ENCODE measurements at places on chromosomes 1 and 21. TPM values are rescaled to one million over a fixed set of nuclear protein-coding genes. Genes with fewer than 3 reads are reported as not detected.
A peak's percentile ranks its signal among the peaks of the same experiment; 100 is the strongest.

DNA sequence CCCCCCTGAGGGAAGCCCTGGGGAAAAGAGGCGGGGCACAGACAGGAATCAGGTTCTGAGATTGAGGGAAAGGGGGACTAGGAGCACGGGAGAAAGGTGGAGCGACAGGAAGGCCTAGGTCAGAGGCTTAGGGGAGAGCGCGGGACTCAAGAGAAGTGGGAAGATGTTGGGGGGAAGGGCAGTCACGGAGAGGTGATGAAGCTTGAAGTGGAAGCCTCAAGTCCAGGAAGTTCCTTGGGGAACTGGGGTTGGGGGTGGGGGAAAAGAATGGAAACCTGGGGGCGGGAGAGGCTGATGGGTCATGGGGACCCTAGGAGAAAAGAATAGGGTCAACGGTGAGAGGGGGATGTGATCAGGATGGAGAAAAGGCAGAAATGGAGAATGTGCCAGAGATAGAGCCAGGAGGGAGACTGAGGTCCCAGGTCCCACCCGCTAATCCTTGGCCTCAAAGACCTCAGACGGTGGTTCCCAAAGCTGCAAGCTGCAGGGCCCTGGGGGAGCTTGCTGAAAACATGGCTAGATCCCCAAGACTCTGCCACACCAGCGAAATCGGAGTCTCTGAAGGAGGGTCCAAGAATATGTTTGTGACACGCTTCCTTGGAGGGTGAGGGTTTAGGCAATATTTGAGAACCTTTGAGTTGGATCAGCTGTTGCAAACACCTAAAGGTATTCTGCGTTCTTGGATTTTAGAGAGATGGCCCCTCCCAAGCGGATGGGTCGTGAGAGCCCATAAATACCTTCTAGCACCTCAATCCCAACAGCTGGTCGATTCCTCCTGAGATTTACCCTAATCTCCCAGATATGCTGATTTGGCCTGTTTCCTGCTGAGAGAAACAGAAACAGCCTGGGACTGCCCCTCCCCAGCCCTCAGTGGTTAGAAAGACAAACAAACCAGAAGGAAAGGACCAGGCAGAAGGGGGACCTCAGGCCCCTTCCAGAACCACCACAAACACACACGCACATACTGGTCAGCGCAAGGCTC is 3.6 kb downstream of the C1orf232 start:
- H3K27me3 ChIP-seq, result no peaks in the 10 kb centered on the region
- H3K36me3 ChIP-seq, result no peaks in the 10 kb centered on the region
- H3K27ac ChIP-seq, result no peak overlapping the region
- H3K4me3 ChIP-seq, result no peak overlapping the region

DNA sequence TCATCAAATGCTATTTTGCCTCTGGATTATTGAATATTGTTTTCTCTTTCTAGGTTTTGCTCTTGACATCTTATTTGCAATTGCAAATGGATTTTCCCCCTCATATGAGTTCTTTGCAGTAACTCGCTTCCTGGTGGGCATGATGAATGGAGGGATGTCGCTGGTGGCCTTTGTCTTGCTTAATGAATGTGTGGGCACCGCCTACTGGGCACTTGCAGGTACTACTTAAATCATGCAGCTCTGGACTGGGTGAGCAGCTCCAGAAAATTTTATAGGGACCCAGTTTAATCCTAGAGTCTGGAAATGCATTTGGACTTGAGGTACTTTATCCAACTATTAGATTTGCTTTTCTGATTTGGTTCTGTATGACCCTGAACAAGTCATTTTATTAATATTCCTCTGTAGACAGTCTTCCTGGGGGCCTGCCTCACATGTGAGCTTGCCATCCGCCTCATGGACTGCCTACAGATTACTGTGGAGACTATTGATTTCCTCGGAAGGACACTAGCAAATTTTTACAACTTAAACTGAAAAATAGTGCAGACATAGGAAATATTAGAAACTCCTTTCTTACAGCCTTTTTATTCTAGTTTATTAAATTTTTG is 44.5 kb downstream of the SLC22A15 start:
- H3K4me1 ChIP-seq, result no peaks in the 10 kb centered on the region
- H3K27ac ChIP-seq, result no peak overlapping the region
- no peak for DNase-seq
- H3K4me3 ChIP-seq, result no peak overlapping the region
- peaks cover 6% of the 10 kb centered on the region for H3K36me3 ChIP-seq

GRCh38 chr1:8252266-8252951 is 65.5 kb upstream of the SLC45A1 start:
- H3K27ac ChIP-seq, result peak overlapping the region; percentile 49
- H3K27me3 ChIP-seq, result no peaks in the 10 kb centered on the region
- no peak overlapping the region for H3K4me3 ChIP-seq
- H3K4me1 ChIP-seq, result no peaks in the 10 kb centered on the region

DNA sequence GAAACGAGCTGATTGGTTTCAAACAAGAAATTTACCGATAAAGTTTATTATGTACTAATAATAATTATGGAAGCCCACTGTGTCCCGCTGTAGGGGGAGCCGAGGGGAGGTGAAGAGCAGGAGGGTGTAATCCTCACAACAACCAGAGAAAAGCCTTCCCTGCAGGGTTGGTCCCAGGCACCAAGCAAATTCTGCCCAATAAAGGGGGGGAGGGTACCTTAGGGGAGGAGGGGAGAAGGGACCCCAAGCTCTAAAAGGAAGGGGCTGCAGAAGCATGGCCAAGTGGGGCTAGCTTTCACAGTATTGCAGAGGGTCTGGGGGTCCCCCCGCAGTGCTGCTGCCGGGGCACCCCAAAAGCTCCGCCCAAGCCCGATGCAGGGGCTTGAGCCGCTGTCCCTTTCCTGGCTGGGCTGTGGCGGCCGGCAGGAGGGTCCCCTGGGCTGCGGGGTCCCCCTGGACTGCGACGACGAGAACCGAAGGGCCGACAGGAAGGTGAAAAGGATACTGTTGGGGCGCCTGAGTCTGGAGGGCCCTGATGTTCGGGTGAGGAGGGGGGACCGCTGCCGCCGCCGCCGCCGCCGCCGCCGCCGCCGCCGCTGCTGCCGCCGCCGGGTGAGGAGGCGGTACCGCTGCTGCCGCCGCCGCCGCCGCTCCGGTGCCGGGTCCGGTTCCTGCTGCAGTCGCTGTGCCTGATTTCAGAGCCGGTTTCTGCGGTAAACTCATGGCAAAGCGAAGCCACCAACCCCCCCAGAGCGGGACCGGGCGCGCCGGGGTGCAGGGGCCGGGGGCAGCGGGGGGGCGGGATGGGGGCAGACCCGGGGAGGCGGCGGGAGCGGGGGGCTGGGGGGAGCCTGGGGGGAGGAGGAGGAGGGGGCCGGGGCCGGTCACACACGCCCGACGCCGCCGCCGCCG is 771 bp downstream of the EIF4G3 start:
- DNase-seq, result peak; percentile 70
- no peaks in the 10 kb centered on the region for H3K27me3 ChIP-seq
- H3K4me3 ChIP-seq, result peak overlapping the region; percentile 93

GRCh38 chr1:59574085-59574484 is 240.7 kb upstream of the HOOK1 start:
- H3K27me3 ChIP-seq, result no peaks in the 10 kb centered on the region
- DNase-seq, result no peak
- no peak overlapping the region for H3K4me3 ChIP-seq
- no peaks in the 10 kb centered on the region for H3K36me3 ChIP-seq
- no peak overlapping the region for H3K27ac ChIP-seq
- no peaks in the 10 kb centered on the region for H3K4me1 ChIP-seq

DNA sequence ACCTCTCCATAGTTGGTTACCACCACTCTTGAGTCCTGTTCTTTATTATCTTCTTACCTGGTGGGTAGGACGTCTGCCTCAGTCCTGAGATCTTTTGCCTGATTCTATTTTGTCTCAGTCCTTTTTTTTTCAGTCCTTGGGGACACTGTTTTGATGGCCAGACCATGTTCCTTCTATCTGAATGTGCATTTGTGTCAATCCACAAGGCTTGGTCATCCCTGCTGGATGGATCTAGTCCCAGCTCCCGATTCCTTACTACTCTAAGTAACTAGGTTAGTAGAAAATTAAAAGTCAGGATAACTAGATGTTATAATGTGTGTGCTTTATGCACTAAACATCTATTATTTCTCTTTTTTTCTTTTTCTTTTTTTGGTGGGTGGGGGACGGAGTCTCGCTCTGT is 28.1 kb upstream of the AK4 start:
- no peaks in the 10 kb centered on the region for H3K27me3 ChIP-seq
- H3K27ac ChIP-seq, result no peak overlapping the region
- no peak for DNase-seq

GRCh38 chr1:90000934-90001676 is 6.2 kb downstream of the ZNF326 start:
- no peaks in the 10 kb centered on the region for H3K27me3 ChIP-seq
- no peak for DNase-seq
- H3K4me1 ChIP-seq, result no peaks in the 10 kb centered on the region

DNA sequence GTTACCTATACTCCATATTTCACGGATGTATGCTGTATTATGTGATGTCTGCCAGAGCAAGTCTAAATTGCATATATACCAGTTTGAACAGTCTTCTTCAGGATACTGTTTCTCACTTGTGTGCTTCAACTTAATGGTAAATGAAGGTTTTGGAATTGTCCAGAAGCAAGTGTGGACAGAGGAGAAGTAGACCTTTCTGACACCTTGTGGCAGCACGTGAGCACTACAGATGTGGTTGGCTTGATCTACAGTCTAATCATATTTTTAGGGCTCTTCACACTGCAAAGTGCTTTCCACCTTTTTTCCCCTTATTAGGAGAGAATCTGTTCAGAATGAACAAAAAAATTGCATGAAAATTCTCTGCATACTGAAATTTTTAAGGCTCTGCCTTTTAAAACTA is 10.9 kb downstream of the MORC3 start:
- no peaks in the 10 kb centered on the region for H3K27me3 ChIP-seq
- no peak for DNase-seq
- no peak overlapping the region for H3K27ac ChIP-seq
- H3K4me1 ChIP-seq, result peaks cover 45% of the 10 kb centered on the region
- H3K4me3 ChIP-seq, result no peak overlapping the region

GRCh38 chr1:100335436-100335835 is 16.9 kb upstream of the CDC14A start:
- no peaks in the 10 kb centered on the region for H3K4me1 ChIP-seq
- no peaks in the 10 kb centered on the region for H3K36me3 ChIP-seq

DNA sequence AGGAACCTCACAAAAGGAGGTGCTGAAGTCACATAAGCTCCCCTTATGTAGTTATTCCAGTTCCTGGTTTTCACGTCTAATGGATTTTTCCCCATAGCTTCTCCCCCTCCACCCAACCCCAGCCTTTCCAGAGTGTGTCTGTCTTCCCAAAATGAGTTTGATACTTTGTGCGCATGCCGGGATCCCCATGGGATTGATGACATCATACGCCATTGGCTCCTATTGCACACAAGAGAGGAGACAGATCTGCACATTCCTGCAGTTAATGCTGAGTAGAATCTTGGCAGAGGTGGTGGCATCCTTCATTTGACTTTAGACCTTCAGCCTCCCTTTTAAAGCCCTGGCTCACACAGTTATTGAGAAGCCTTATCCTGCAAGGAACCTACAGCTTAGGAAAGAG is 71.4 kb downstream of the DDR2 start:
- no peak for DNase-seq
- H3K36me3 ChIP-seq, result no peaks in the 10 kb centered on the region
- no peak overlapping the region for H3K4me3 ChIP-seq
- H3K27me3 ChIP-seq, result no peaks in the 10 kb centered on the region

GRCh38 chr1:87176514-87176913 is 152.2 kb upstream of the LMO4 start:
- no peaks in the 10 kb centered on the region for H3K27me3 ChIP-seq
- no peaks in the 10 kb centered on the region for H3K4me1 ChIP-seq
- no peak overlapping the region for H3K4me3 ChIP-seq

GRCh38 chr21:44716984-44717383 is 5.6 kb upstream of the TSPEAR start:
- no peak overlapping the region for H3K4me3 ChIP-seq
- no peak for DNase-seq
- H3K4me1 ChIP-seq, result no peaks in the 10 kb centered on the region
- H3K36me3 ChIP-seq, result no peaks in the 10 kb centered on the region
- H3K27ac ChIP-seq, result no peak overlapping the region

DNA sequence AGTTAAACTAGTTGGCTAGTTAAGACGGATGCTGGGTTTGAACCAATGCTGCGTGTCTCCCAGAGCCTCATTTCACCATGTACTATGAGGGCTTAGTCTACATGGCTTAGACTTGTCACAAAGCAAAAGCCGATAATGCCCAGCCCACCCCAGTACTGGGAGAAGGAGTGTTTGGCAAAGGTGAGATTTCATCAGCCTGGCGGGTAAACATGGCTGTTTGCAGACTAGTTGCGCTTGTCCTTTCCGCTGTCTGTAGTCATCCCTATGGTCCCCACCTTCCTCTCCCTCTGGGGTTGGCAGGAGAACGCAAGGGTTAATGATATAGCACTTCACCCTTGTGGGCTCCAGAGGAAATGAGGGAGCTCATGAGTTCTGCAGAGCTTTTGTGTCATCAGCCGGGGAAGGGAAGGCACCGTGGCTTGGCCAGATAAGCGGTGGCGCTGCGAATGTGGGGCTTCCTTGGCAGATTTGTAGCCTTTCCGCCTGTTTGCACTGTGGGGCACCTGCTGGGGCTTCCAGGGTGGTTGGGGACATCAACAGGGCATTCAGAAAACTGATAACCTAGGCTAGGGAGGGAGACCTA is 29.2 kb downstream of the SOX13 start:
- no peak for DNase-seq
- no peaks in the 10 kb centered on the region for H3K36me3 ChIP-seq
- H3K27me3 ChIP-seq, result no peaks in the 10 kb centered on the region
- no peaks in the 10 kb centered on the region for H3K4me1 ChIP-seq
- no peak overlapping the region for H3K4me3 ChIP-seq
- H3K27ac ChIP-seq, result no peak overlapping the region

DNA sequence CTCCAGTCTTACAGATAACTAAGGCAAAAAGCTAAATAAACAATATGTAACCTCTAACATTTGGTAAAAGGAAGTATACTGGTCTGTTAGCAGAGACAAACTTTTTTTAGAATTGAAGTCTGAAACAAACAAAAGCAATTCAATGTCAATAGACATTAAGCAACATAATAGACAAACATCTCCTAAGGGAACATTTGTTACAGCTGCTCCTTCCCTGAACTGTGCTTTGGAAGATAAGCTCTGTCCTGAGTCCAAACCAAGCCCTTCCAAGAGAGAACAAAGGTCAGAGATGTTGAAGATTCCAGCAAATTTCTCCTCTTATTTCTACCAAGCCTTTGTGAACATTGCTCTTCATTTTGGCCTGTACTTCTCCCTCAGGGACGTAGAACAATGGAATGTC is 25.3 kb downstream of the FMO2 start:
- no peak overlapping the region for H3K4me3 ChIP-seq
- no peaks in the 10 kb centered on the region for H3K36me3 ChIP-seq
- H3K27me3 ChIP-seq, result no peaks in the 10 kb centered on the region
- peaks cover 11% of the 10 kb centered on the region for H3K4me1 ChIP-seq
- peak overlapping the region; percentile 30 for H3K27ac ChIP-seq
- DNase-seq, result no peak

LRRC8D gene
- total RNA-seq, result 19.3 TPM

BNIPL gene
- 0.12 TPM for total RNA-seq

GDAP2 gene
- 12.2 TPM for total RNA-seq

S1PR1 gene
- 9.3 TPM for total RNA-seq

Data from right lobe of liver (tissue), 6 donors.